Activated gamma-delta T cell (primary cell): ENCODE measurements at places on chromosomes 11 and 22.

DNA sequence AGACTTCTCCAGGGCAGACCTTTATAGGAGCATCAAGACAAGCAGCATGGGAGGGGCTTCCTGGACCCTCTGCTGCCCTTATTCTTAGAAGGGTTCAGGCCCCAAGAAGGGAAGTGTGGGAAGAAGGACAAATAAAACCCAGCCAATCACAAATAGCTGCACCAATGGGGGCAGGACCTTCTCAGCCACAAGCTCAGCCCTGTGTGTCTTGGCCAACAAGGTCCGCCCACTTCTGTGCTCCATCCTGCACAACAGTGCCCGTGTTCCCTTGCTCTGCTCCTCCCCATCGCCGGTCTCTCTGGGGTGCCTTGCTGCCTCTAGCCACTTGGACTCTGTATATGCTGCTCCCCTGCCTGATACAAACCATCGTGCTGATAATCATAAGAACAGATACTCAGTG is 86.1 kb downstream of the NAT10 start:
- DNase-seq, result no peak

- no peak for DNase-seq
Observed at GRCh38 chr11:46719048-46719542, at the start of gene F2. TSS of gene F2 (plus strand) at chr11:46719213. CDS start at chr11:46719236, 23 bp downstream.

DNA sequence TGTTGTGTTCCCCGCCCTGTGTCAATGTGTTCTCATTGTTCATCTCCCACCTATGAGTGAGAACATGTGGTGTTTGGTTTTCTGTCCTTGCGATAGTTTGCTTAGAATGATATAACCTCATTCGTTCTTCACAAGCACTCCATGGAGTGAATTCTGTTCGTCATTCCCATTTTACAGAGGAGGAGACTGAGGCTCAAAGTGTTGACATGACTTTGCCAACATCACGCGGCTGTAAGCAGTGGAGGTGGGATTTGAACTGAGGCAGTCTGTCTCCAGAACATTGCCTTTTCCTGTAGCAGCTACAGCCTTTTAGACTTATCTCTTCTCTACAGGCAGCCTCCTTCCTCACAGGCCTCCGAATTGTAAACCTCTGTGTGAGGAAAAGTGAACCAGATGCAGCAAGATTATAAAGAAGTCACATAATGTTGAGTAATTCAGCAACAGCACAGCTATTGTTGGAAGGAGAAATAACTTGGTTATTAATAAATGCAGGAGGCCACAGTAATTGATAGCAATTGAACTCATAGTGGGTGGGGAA is 74.6 kb downstream of the MYO18B start:
- DNase-seq, result no peak

DNA sequence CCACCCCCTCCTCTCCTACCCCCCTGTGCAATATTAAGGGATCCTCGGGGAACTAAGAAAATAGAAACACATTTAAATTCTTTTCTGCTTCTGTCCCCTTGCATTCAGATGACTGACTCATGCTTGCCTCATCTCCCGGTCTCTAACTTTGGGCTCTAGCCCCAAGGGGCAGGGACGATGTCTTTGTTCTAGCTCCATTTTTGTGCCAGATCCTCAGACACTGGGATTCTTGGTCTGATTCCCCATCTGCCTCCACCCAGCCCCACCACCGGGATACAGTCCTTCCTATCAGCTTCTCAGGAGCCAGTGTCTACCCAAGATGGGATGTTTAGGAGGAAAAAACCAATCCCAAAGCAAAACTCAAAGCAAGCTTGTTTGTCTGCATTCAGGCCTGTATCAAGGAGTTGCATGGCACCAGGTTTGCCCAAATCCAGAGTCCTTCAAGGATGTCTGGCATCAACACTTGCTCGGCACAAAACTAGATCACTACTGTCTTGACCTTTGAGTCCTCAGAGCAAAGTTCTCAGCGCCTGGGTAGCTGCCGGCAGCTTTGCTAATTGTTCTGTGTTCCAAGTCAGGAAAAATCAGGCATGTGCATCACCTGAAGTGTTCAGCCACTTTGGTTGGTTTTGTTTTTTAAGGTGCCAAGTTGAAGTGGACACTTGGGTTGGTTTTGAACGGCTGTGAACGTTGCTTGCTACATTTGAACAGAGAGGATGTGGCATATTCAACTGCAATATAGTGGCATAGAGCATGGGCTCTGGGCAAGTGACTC is 212.8 kb downstream of the DSCAML1 start:
- no peak for DNase-seq

DNA sequence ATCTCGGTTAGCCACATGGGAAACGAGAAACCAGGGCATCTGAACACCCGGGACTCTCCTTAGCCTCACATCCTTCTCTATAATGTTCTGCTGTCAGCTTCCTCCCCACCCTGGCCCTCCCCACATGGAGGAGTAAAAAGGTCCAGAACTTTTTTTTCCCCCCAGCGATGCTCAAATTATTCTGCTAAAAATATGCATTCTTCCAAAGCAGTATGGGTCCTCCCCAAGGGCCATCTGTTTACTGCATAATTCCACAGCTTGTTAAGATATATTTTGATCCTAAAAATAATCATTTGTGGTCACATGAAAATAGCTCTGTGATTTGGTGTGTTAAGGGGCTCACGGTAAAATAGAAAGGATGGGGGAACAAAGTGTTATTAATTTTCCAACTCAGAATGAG is 281.5 kb upstream of the NARS2 start:
- no peak for DNase-seq

DNA sequence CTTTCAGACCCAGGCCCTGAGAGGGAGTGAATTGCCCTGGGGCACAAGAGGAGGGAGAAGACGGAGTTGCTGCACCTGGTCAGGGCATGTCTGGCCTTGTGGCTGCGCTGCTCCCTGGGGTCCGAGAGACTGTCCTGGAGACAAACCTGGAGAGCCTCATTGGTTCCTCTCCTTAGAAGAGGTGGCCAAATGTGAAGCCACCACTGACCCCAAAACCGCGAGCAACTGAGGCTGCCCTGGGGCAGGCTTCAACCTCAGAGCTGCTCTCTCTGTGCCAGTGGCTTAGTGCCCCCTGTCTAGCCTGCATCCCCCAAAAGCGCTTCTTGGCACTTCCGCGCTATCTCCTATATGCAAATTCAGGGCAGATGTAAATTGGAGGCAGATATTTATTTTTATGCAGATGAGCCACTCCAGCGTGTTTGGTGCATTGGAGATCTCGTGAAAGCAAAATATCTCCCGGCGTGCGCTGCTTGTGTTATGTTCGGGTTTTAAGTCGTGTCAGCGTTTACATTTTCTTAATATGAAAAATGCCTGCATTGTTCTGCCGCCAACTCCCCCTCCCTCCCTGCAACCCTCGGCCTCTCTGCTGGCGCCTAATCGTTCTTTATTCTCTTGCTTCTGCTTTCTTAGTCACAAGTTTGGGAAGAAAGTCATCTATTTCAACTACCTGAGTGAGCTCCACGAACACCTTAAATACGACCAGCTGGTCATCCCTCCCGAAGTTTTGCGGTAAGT is 69.5 kb downstream of the ARHGAP8 start:
- no peak for DNase-seq

DNA sequence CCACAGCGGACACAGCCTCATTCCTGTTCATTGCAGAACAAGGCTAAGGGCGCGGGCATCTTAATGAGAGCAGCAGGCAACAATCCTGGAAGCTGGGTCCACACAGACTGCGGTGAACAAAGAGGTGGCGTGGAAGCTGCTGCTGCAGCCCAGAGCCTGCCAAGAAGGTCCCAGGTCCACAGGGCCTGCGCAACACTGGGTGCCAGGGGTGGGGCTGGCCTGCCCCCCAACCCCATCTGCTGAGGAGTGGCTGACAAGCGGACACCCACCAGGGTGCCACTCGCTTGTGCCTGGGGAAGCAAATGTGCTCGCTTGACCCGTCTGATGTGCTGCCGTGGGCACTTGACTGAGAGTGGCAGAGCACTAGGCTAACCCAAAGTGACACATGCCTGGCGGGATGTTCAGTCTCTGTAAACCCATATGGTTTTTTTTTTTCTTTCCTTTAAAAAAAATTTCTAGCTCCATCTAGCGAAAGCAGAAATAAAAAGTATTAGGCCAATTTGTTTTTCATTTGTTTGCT is 83.2 kb upstream of the PITPNB start:
- DNase-seq, result no peak

DNA sequence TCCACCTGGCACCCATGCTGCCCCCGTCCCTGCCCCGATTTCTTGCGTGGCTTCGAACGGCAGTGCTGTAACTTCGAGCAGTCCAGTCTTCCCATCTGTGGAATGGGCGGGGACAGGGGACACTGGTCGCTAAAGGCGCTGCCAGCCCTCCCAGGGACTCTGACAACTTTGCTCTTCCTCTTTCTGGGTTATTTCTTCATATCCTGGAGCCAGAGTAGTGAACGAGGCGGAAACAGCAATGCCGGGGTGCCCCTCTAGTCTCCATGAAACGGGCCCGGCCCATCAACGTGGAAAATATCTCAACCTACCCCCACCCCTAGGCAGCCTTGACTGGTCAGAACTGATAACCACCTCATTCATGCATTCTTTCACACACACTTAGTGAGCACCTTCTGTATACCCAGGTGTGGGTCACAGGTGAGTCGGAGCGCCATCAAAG is 42.8 kb downstream of the TRIOBP start:
- DNase-seq, result no peak

DNA sequence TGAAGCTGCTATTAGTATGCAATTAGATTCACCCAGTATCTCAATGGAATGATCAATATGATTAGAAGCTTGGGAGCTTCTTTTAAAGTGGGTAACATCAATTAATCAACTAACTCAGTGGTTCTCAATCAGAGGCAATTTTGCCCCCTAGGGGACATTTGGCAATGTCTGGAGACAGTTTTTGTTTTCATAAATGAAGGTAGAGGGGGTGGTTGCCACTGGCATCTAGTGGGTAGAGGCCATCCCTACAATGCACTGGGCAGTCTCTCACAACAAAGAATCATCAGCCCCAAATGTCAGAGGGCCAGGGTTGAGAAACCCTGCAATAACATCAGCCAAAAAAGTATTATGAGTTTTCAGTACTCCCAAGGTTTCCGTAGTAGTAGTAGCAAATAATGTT is 5.9 kb upstream of the AMOTL1 start:
- no peak for DNase-seq

DNA sequence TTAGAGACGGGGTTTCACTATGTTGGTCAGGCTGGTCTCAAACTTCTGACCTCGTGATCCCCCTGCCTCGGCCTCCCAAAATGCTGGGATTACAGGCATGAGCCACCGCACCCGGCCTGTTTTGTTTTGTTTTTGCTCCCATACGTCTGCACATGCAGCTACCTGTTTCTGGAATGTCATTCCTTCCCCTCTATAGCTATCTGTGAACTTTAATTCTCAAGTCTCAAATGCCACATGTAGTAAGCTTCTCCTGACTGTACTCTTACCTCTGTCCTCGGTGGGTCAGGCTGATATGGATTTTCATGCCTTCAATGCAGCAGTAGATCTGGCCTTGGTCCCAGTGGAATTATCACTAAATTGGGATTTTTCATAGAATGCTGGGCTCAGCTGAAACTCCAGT is 12.4 kb upstream of the SWAP70 start:
- no peak for DNase-seq

DNA sequence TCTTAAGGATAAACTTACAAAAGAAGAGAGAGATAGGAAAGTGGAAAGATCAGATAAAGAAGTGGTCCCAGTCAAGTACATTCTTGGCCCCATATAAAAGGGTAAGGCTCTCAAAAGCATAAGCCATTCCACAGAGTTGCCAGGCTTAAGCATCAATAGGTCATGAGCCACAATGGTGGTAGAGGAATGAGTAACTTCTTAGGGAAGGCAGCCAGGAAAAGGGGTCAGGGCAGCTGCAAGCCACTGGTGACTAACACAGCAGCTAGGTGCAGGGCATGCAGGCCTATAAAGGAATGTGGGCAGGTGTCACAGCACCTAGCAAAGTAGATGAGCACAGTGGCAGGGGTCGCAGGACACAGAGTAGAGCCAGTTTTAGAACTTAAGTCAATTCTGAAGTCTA is 302.6 kb upstream of the FAT3 start:
- DNase-seq, result no peak

GRCh38 chr11:130146796-130147195 is 12.8 kb upstream of the ST14 start:
- no peak for DNase-seq

GRCh38 chr22:41406410-41406809 is 24.7 kb downstream of the TEF start:
- DNase-seq, result no peak

DNA sequence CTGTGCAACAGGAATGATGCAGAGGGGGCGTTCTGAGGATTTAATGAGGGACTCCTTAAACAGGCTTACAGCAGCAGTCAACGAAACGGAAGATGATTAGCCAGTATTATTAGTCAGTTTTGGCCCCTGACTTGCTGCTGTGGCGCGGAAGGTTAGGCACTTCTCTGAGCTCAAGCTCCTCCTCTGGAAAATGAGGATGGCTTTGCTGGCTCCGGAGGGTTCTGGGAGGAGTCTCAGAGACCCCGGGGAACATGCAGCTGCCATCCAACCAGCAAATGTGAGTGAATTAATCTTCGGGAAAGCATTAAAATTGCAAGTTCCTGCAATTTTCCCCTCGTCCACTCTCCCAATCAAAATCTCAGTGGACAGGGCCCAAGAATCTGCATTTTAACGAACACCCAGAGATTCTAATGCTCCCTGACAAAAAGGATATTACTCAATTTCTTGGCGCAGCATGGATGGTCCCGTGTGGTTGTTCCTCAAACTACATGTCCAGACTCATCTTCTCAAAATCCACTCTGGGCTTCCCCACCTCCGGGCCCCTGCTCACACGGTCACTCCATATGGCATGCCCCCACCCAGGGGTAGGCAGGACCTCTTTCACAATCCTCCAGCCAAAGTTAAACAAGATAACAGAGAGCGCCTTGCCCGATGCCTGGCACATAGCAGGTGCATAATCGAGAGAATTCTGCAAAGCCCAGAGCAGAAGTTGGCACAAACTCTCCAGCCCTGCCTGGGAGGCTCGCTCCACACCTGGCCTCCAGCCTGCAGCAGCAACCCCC is 6.4 kb downstream of the ELFN2 start:
- DNase-seq, result no peak

DNA sequence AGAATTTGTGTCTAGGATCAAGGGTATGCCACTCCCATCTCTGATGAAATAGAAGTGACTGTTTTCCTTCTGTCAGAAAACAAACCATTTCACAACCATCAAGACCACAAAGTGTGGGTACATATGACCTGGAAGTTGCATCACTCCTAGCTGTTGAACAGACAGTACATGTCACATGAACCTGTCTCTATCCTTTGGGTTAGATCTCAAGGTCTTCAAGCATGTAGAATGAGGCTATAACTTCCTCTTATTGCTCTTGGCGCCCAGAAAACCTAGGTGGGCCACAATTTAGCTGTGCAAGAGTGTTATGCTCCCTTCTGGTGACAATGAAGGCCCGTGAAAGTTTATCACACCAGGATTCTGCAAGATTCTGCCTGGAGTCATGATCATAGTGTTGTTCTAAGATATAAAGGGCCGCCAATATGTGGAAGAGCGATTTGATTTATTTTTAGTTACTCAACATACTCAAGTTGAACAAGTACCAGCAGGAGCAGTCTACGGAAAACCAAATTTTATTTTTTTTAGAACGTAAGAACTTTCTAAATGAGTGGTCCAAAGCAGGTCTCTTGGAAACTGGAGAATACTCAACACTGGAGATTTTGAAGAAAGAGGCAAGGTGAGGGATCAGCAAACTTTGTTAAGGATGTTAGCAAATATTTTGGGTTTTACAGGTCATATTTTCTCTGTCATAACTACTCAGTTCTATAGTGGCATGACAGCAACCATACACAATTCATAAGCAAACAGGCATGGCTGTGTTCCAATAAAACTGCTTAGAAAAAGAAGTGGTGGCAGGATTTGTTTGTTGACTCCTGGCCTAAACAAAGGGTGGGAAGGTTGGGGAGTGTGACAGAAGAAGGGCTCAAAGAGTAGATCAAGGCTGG is 101.8 kb downstream of the USP35 start:
- DNase-seq, result no peak
